ENCODE measurements at places on chromosomes 1 and 21.

- no peak for DNase-seq
Measured at GRCh38 chr1:224358237-224358636, 1.6 kb downstream of the CNIH4 start.

- DNase-seq: no peak
Measured at GRCh38 chr1:98001764-98002163, 80.9 kb upstream of the DPYD start.

- DNase-seq: no peak
Measured at GRCh38 chr1:38191461-38191860, 144.9 kb upstream of the POU3F1 start.

GRCh38 chr1:13921190-13921589 lies 221.2 kb downstream of the PRDM2 start:
- no peak for DNase-seq

DNA sequence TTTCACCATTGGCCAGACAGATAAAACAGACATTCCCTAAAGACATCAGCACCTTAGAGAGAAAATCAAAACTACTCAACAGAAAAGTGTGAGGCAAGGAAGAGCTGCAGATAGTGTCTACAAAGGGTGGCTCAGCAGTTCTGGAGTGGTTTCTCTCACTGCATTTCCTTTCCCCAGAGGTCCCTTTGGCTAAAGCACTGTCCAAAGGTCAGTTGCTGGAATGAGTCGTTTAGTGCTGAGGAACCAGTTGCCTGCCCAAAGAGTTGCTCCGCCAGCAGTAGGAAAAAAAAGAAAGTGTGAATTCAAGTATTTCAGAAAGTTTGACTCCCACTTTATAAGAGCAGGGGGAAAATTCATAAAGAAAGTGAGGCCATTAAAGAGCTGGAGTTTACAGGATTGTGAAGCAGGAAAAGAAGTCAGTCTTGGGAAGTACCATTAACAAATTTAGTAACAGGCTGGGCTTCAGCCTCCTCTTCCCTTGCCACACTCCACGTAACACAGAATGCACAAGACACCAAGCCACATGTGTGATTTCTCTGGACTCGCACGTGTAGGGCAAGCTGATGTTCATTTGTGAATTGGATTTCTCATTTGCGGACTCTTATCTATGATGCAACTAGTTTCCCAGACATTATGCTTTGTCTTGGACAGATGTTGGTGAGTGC lies 122.2 kb downstream of the RUNX1 start:
- peak; percentile 45 for DNase-seq

DNA sequence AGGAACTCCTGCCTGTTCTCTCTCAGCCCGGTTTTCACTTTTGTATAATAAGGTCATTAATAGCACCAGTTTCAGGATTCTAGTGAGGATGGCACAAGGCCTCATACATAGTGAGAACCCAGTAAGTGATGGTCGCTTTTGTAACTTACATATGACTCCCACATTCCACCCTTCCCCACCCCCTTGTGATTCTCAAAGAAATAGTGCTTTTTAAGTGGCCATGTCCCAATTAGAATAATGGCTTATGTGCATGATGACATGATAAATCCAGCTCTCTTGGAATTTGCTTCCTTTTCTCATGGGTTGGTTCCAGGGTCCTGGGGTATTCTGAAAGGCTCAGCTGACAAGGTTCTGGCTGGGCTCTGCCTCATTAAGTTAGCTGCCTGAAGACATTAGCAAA lies 189.9 kb downstream of the URB2 start:
- no peak for DNase-seq

DNA sequence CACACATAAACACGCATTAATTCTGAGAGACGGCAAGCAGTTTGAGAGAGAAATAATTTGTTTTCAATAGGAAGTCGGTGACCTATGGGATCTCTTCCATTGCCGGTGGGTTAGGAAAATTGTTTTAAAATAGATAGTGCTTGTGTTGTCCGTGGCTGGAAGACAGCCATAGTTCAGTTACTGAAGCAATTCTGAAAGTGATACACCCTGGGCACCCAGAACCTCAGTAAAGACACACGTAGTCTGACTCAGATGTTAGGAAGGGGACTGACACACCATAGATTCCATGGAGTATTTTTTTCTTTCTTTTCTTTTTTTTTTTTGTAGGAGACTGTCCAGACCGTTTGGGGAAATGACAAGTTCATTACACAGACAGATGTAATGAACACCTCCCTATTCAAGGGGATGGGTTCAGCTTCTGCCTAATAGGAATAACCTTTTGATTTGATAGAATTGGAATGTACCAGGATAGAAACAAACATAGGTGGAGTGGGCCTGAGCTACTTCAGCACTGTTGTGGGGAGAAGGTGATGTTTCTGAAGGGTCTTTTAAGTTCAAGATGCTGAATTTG lies 1.6 kb downstream of the C1orf21 start:
- DNase-seq: peak; percentile 76

- DNase-seq: no peak
Measured at GRCh38 chr1:47229886-47230691, 1.9 kb downstream of the TAL1 start.

DNA sequence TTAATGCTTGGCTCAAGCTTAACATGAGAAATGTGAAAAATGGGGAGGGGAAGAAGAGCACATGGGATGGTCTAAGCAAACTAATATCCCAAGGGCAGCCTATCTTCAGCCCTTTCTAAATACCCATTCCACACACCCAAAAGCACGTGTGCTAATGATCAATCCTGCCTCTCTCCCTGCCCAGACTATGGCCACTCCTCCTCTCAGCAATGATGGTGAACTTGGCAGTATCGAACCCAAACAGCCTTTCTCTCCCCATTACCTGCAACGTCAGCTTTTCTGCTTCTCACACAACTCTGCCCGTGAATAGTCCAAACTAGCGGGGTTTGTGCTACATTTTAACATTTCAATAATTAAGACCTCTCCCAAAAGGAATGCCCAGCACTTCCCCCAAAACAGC lies 41.6 kb downstream of the SSBP3 start:
- DNase-seq: no peak

GRCh38 chr1:189821833-189822232 lies 655.8 kb downstream of the BRINP3 start:
- no peak for DNase-seq

DNA sequence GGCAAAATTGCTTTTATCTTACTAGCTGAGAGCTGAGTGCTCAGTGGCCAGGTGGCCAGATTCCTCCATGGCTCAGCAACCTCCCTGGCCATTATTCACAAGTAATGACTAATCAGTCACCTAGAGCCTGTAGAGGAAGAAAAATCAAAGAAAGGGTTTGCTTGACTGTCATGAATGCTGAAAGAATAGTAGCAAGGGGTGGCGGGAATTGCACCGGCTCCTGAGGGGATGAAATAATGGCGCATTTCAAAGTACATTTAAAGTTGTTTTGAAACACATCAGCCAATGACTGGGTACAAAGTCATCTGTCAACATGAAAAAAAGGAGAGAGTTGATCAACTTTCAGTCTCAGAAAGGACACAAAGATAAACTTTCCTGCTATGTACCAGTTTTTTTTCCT lies 99.5 kb downstream of the OMA1 start:
- DNase-seq: no peak

DNA sequence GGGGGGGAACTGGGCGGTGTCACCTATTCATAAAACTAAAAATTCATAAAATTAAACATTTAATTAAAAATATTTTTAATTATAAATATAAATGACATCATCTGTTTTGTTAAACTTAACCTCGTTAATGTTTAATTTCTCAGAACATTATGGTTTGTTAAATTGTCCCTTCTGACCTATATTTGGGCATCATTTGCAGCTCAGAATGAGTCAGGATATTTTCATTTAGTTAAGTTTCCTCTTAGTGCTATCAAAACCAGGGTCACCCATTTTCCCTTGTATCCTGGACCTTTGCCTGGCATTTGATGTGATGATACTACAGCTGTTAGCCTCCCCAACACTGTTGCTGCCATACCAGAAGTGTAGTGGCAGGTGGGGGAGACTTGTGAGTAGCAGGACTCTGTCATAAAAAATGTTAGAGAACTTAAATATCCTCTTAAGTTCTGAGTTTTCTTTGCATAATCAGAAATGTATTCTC lies 30.3 kb downstream of the TSNAX start:
- no peak for DNase-seq

GRCh38 chr1:238396140-238396539 lies 505.4 kb upstream of the ZP4 start:
- no peak for DNase-seq

DNA sequence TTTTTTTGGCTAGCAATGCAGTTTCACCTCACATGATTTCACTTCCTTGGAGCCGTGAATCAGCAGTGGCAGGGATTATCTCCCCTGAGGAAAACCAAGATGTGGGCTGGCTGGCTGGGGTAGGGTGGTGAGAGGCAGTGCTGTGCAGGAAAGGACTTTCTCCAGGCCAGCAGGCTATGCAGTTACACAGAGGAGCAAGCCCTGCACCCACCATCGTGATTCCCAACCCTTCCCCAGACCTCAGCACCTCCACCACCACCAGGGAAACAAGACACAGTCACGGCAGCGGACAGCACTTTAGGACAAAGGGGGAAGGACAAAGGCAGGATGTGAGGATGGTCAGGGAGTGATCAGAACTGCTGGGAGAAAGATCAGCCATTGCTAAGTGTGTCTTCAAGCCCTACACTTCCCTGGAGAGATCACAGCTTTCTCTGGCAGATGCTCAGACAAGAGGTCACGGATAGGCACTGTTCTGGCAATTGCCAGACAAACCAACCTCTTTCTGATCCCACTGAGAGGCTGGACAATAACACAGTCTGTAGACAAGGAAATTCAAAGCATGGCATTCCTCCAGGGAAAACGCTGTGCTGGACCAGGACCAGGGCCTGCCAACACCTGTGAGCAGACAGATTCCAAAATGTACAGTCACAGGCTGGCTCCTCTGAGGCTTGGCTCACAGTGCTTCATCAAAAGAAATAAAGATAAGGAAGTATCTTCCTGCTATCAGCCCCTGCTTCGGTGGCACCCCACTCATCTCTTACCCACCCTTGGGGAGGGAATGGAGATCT lies 509.4 kb downstream of the SMYD3 start:
- DNase-seq: peak; percentile 60

GRCh38 chr1:10216090-10216749 lies 5.8 kb downstream of the KIF1B start:
- no peak for DNase-seq

GRCh38 chr1:29961293-29962059 lies 725.2 kb downstream of the PTPRU start:
- DNase-seq: no peak

DNA sequence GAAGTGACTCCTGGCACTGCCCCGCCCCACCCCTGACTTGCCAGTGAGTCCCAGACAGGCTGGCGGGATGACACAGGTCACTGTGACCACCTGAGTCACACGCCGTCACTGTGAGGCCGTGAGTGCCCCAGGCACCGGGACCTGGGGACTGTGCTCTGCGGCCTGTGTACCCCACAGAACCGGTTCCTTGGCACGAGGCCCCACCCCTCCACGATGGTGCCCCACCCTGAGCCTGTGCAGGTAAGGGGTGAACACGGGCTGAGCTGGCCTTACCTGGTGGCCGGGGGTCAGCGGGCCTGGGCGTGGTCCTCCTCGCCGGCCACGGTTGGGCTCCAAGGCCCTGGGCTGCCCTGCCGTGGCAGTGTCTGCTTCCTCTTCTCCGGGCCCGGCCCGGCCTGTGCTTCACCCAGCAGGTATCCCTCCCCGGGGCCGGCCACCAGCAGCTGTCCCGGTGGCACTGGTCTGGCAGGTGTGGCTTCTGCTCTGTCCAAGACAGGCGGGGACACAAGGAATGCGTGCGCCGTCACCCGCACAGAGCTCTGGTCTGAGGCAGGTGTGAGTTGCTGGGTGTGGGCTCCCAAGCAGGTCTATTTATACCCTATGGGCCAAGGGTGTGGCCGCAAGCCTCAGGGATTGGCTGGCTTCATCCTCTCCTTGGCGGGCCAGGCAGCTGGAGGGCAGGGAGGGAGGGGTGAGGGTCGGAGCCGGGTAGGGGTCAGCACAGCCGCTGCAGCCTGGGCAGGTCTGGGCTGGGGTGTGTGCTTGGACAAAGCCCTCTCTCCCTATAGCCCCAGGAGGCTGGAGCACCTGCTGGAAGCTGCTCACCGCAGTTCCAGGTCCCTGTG lies at the start of gene RNF223:
RNF223 (minus strand) TSS at position 564 of the 845 bp plus-strand sequence. CDS start 1,740 bp downstream, outside the sequence.
- DNase-seq: no peak

DNA sequence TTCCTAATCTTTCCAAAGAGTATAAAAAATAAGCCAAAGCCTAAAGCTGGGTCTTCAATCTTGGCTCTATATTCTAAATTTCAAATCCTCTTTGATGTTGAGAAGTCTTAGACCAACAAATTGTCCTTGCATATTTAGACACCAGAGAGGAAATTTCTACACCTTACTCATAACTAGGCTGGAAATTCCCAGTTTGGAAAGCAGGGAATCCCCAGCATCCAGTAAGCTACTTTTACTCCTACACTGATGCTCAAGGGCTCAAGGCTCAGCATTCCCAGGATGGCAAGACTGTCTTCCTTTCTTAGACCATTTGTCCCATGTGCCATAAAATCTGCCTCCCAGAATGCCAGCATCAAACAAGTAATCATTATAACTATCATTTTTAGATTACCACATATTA lies 28.3 kb downstream of the PRDX6 start:
- no peak for DNase-seq

- no peak for DNase-seq
Measured at GRCh38 chr1:4140821-4141220, 240.7 kb upstream of the C1orf174 start.

DNA sequence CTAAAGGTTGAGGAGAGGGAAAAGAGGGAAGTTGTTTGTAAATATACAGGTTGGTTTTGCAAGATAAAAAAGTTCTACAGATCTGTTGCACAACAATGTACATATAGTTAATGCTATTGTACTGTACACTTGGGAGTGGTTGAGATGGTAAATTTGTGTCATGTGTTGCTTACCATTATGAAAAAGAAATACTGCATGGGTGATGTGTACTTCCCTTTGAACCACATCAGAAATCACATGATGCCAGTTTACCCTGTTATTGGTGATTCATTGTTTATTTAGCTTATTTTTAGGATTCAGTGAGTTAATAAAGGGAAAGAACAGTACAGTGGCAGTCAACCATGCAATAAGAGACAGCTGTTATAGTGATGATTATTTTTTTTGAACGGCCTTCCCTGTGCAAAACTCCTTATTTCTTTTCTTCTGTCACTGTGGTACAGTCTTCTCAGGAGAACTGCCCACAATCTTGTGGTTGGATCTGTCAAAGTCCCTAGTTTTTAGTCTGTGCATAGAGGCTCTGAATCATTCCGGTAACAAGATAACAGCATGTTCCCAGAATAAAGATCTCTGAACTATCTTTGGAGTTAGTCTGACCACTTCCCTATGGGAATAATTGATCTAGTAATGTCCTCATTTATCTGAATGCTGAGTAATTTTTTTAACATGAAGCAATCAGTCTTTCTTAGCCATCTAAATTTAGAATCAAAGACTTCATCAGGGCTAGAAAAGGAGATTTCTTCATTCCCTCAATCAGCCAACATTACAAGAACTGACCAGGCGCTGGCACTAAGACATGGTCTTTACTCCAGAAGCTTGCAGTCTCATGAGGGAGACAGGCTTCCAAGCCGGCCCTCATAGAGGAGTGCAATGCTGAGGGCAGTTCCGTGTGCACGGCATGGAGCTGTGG lies 84.2 kb downstream of the SH3GLB1 start:
- DNase-seq: peak; percentile 90

DNA sequence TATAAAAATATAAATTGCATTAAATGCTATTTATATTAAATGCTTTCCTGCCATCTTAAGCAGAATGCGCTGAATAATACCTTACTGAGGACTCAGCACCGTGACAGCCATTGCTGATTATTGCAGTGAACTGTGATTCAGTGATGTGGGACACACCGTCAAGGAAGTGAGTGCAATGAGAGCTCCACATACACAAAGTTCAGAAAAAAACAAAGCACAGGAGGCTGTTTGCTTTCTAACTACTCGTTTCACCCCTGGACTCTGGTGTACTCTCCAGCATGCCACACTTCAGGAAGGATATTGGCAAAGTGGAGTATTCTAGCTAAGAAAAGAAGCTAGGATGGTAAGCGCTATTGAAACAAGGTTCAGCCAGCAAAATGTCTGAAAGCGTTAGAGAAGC lies 57.4 kb upstream of the CXADR start:
- no peak for DNase-seq
